A549 treated with dexamethasone at 1 μM for 4 hours (cell line): ENCODE measurements at places on chromosomes 13 and 19. TPM values are rescaled to one million over a fixed set of nuclear protein-coding genes. Genes with fewer than 3 reads are reported as not detected.

Gene ZIC5
- total RNA-seq, result 2.2 to 2.8 TPM (median 2.4 TPM) in 5 replicates

Gene ONECUT3
- total RNA-seq, result 0.01 TPM in 2 of 5 replicates, not detected in the others

Gene PRRG2
- total RNA-seq, result 0.62 to 0.97 TPM (median 0.64 TPM) in 5 replicates

Gene SOHLH2
- total RNA-seq, result 0.04 TPM in 1 of 5 replicates, not detected in the others

Gene WASF3
- total RNA-seq, result 0.10 to 0.15 TPM (median 0.12 TPM) in 5 replicates

Gene MKNK2
- 44.4 to 78.6 TPM (median 73.8 TPM) in 5 replicates for total RNA-seq

Gene ZSCAN4
- total RNA-seq, result not detected in 5 replicates
